ENCODE measurements at places on chromosomes 4 and X. TPM values are rescaled to one million over a fixed set of nuclear protein-coding genes. Genes with fewer than 3 reads are reported as not detected.

Gene SRP72
- total RNA-seq: 102 TPM

Gene NHSL2
- 19.8 TPM for total RNA-seq

Gene SASH3
- not detected for total RNA-seq

Gene TCEAL6
- total RNA-seq: not detected

Gene MEPE
- not detected for total RNA-seq

Gene LUZP4
- not detected for total RNA-seq

Gene SERPINA7
- total RNA-seq: not detected

Gene ZIC3
- total RNA-seq: not detected

Gene CXorf49
- not detected for total RNA-seq

Gene TRIM75
- total RNA-seq: not detected

Gene CRMP1
- total RNA-seq: not detected

Gene FAM114A1
- total RNA-seq: 664 TPM

Gene GALNT7
- 34.8 TPM for total RNA-seq

Gene SPANXD
- total RNA-seq: not detected

All from smooth muscle cell of trachea (primary cell).